Osteocyte (in vitro differentiated cells): ENCODE measurements at places on chromosomes 2 and 18. TPM values are rescaled to one million over a fixed set of nuclear protein-coding genes. Genes with fewer than 3 reads are reported as not detected.

AGPS gene
- total RNA-seq, result 34.3 and 38.0 TPM in 2 replicates

UGT1A4 gene
- total RNA-seq, result not detected in 2 replicates

MERTK gene
- 1.2 and 1.5 TPM in 2 replicates for total RNA-seq

- no peaks in the 10 kb centered on the region for H3K27me3 ChIP-seq
- no peak for DNase-seq
- H3K4me1 ChIP-seq, result peaks cover 8% of the 10 kb centered on the region
- no peak overlapping the region for H3K27ac ChIP-seq
- H3K4me3 ChIP-seq, result no peak overlapping the region
Observed at GRCh38 chr2:143830476-143830875, 689.4 kb downstream of the ZEB2 start.

- peak; percentile 82 for DNase-seq
- no peaks in the 10 kb centered on the region for H3K27me3 ChIP-seq
- H3K27ac ChIP-seq, result peak overlapping the region; percentile 93
- peak overlapping the region; percentile 83 for H3K4me3 ChIP-seq
- peaks cover 45% of the 10 kb centered on the region for H3K4me1 ChIP-seq
- H3K36me3 ChIP-seq, result peaks cover 3% of the 10 kb centered on the region
Observed at GRCh38 chr2:100106460-100106859, 35.9 kb downstream of the AFF3 start.

GRCh38 chr2:226435146-226435545 lies 364.5 kb downstream of the IRS1 start:
- no peak overlapping the region for H3K27ac ChIP-seq
- no peaks in the 10 kb centered on the region for H3K27me3 ChIP-seq
- DNase-seq, result no peak
- H3K4me1 ChIP-seq, result peaks cover 28% of the 10 kb centered on the region
- no peak overlapping the region for H3K4me3 ChIP-seq

DNA sequence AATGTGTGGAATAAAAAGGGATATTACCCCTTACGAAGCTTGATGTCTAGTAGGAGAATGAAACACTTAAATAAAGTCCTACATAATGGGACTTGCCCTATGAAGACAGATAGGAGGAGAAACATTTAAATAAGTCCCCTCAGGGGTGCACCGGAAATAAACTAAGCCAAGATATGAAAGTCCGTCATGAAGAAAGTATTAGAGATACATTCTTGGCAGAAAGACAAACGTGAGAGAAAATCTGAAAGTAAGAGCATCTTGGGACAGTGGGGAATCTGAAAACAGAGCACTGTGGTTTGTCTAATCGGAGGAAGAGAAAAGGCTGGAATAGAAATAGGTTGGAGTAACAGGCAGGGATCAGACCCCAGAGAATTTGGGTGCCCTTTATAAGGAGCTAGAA lies 516.9 kb upstream of the DSEL start:
- no peak overlapping the region for H3K4me3 ChIP-seq
- no peaks in the 10 kb centered on the region for H3K27me3 ChIP-seq
- no peak overlapping the region for H3K27ac ChIP-seq
- no peaks in the 10 kb centered on the region for H3K36me3 ChIP-seq
- H3K4me1 ChIP-seq, result peaks cover 31% of the 10 kb centered on the region

DNA sequence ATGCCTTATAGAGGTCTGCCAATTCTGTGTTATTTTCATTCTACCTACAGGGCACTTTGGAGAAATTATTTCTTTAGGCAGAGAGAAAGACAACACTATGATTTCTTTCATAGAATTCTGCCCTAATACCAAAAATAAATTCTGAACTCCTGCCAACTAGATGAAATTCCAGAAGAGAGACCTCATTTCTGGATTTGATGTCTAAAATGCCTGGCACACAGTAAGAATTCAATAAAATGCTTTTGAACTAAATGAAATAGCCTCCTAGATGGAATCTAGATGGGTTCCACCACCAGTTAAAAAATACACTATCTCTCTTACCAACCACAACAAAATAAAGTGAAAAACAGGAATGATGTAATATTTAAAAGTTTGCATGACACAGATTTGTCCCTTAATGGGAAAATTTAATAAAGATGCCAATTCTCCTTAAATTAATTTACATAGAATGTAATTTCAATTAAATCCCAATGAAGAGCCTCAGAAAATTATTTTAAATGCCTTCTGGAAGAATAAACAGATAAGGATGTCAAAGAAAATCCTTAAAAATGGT lies 75.0 kb downstream of the OSBPL1A start:
- H3K27me3 ChIP-seq, result no peaks in the 10 kb centered on the region
- peak overlapping the region; percentile 46 for H3K27ac ChIP-seq
- no peak for DNase-seq
- H3K4me3 ChIP-seq, result no peak overlapping the region
- peaks cover 14% of the 10 kb centered on the region for H3K4me1 ChIP-seq
